ENCODE measurements at places on chromosomes 6 and 20.

GRCh38 chr6:110621061-110621460, 144.6 kb upstream of the SLC22A16 start:
- DNase-seq, result no peak

DNA sequence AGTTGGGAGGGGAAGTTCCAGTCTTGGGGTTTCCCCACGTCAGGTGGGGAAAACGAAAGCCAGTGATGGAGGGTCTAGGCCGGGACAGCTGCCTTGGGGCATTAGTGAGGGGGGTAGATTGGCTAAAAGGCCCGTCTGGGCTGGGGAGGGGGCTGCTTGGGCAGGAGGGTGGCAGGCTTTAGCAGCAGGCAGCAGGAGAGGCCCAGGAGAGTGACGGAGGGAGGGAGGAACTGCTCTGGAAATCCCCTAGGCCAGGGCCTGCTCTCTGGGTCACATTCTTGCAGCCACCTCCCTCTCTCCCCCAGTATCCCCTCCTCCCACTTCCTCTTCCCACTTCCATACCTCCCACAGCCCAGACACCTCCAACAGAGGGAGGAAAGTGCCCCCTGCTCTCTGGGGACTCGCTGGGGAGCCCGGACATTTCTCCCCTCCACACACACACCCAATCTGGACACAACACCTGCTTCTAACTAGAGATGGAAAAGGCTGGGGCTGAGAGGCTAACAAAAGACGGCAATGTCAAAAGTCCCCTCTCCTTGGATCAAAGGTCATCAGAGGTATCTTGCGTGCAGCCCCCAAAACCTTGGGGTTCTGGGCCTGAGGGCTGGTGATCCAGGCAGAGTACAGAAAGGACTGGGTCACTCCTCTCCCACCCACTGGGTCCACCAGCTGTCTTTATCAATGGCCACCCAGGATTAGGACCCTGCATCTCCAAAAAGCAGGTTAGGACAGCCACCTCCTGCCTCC, 1.8 kb downstream of the NFKBIE start:
- no peak for DNase-seq

- no peak for DNase-seq
Observed at GRCh38 chr6:1787894-1788293, 178.2 kb downstream of the FOXC1 start.

DNA sequence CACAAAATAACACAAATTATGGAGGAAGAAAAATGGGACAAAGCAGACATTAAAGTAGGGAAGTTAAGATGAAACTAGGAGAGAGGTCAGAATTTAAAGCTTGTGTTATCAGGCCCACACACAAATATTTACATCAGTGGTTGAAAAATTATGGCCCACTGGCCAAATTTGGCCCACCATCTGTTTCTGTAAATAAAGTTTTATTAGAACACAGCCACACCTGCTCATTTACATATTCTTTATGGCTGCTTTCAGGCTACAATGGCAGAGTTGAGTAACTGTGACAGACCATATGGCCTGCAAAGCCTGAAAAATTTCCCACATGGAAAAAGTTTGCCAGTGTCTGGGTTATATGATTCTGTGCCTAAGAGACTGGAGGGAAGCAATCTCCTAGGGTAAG, 49.0 kb downstream of the SLC22A23 start:
- DNase-seq, result no peak

- DNase-seq, result no peak
Observed at GRCh38 chr6:115634887-115635286, 425.8 kb downstream of the FRK start.

DNA sequence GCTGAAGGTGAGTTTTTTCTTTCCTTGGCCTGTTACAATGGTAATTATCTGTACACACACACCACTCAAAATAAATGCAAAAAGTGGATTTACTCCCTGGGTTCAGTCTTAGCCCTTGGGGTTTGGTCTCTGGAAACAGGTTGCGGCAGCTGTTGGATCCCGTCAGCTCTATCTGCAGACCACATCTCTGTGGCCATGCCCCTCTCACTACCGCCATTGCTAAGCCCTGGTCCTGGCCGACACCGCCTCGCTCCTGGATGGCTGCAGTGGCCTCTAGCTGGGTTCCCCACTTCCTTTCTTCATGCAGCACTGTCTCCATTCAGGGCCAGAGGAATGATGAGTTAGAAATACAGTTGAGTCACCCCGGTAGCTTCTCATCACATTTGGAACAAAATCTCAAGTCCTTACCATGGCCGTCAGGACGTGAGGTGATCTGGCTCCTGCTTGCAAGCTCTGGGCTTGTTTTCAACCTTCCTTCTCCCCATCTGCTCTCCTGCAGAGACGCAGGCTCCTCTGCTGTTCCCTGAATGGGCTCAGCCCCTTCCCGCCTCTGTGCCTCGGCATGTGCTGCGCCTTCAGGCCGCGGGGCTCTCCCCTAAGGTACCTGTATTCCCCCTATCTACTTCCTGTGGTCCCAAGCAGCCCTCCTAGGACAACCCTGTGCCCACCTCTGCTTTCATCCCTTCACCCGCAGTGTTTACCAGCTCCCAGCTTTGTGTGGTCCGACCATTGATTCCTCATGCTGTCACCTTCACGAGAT, 38.0 kb downstream of the EFCAB8 start:
- no peak for DNase-seq

All from activated T-cell treated with anti-CD3 and anti-CD28 coated beads for 1 hour (primary cell).